ENCODE measurements at places on chromosomes 11 and 22.

DNA sequence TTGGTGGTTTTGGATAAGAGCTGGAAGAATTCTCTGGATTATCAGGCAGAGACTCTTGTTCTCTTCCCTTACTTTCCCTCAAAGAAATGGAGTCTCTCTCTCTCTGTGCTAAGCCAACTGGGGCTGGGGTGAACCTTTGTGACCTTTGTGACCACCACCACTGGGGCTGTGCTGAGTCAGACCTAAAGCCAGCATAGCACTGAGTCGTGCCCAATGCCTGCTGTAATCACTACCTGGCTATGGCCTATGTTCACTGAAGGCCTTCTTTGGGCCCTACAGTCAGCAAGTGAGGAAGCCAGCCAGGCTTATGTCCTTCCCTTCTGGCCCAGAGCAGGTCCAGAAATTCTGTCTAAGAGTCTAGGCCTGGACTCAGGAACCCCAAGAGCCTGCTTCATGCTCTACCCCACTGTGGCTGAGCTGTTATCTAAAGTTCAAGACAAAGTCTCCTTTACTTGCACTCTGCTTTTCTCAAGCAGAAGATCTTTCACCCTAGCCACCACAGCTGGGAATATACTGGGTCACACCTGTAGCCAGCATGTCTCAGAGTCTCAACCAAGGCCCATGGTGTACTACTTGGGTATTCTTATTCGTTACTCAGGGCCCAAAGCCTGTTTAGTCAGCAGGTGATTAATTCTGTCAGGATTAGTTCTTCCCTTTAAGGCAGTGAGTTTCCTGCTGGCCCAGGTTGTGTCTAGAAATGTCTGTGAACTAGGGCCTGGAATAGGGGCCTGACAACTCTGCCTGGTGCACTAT is 86.0 kb downstream of the EHF start:
- DNase-seq = no peak

- no peak for DNase-seq
These were observed 11.8 kb upstream of the SELENOH start for GRCh38 chr11:57729479-57729878.

DNA sequence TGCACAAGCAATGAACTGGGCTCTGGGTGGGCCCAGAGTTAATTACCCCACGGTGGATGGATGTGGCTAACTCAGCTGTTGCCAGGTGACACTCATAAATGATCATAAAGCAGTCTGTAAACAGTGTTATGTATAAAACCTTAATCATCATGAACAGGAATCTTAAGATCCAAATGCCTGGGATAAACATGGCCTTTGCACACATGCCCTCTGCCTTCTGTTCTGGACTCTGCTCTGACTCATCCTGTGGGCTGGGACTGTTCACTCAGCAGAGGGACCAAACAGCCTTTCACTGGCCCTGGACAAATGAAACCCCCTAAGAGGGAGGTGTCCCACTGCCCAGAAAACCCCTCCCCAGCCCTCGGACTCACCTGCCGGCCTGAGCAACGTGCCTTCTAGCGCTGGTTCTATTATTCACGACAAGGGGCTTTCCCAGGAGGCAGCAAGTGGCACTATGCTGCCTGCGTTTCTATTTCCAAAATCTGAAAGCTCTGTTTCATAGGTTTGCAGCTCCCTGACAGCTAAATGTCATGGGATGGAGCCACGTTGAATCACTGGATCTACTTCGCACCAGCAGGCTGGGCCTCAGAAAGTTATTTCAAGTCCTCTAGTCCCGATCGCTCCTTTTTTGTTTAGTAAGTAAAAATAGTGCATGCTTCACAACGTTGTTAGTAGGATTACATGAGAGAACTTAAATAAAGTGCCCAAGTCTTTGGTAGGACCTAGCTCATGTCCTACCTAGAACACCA is 53.0 kb downstream of the LARGE1 start:
- no peak for DNase-seq

- DNase-seq = no peak
These were observed 173.7 kb upstream of the DDI1 start for GRCh38 chr11:103862802-103863174.

GRCh38 chr22:31968022-31968421 is 23.7 kb downstream of the YWHAH start:
- no peak for DNase-seq

- DNase-seq = peak; percentile 81
These were observed 114.8 kb upstream of the NAV2 start for GRCh38 chr11:19597876-19598275.

DNA sequence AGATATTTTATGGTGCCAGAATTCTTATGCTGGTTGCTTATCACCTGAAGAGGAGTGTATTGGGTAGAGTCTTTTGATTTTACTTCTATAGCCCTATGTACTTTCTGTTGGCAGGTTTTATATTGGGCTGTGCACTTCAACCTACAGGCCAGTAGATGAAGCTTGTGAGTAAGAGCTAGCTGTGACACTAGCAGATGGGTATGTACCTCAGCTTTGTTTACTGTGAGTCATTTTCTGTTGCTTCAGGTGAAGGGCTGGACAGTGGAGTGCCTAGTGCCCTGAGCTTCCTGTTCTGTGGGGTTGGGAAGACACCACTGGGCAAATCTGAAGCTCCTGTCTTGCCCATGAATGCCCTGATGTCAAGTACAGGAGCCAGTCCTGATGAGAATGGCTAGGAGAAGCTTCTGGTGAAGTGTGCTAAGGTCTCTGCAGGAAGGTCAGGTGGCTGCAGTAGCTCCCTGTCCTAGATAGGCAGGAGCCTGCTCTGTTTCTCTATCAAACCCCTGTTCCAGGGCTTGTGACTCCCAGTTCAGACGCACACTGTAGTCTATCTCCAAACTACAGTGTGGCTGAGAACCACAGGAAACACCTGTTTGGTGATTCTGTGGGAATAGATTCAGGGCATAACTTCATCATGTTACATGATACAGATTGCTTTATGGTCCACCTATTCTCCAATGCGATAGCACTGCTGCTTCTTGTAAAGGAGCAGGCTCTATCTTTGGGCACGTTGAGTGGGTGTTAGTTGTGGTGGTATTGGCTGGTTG is 755.7 kb downstream of the KCNA4 start:
- peak; percentile 54 for DNase-seq

DNA sequence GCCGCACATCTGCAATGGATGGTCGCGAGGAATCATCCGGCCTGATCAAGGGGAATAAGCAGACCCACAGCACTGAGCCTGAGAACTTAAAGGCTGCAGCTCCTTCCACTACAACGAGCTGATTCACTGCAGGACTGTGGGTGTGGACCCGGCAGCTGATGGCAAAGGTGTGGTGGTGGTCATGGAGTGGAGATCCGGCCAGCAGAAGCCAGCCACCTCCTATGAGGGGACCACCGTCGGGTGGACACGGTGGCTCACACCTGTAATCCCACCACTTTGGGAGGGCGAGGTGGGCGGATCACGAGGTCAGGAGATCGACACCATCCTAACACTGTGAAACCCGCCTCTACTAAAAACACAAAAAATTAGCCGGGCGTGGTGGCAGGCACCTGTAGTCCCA is 66.4 kb downstream of the DGCR2 start:
- DNase-seq = no peak

DNA sequence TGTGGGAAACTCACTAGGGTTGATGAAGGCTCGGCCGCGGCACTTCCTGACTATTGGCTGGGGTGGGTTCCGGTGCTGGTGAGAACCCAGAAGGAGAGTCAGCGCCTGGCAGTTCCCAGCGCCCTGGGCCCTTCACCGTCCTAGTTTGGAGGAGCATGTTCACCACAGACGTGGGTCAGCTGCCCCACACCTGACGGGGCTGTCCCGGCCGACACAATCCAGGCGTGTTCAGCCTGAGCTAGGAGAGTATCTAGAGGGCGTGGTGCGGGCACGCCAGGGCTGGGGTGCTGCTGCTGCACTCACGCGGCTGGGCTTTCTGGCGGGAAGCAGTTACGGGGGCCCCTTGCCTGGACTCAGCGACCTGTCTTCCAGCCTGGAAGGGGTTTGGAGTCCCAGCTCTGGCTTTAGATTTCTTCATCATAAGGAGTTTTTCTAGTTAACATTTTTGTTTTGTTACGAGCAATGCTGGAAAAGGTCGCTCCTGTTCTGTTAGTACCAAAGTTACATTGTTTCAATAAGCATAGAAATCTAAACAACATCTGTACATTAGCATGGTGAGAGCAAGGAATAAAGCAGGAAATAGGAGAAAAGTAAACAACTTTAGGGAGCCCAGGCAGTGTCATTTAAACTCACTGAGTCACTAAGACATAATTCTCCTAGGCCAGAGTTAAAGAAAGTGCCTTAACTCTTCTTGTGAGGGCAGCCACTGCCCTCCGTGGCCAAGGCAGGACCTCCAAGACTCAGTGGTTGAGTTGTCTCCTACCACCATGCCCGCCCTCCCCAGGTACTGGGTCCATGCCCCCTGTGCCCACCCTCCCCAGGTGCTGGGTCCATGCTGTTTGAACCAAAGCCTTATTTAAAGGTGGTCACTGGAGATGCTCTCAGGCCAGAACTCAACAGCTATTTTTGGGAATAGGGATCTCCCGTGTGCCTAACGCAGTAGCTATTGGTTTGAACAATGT is 12.1 kb upstream of the ADORA2A start:
- DNase-seq = no peak

DNA sequence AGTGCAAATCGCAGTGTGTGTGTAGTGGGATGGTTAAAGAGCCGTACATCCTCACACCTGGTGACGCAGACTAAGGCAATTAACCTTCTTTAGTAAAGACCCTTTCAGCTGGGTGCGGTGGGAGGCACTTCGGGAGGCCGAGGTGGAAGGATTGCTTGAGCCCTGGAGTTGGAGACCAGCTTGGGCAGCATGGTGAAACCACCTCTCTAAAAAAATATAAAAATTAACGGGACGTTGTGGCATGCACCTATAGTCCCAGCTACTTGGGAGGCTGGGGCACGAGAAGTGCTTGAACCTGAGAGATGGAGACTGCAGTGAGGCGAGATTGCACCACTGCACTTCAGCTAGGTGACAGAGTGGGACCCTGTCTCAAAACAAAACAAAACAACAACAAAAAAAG is 31.5 kb downstream of the ZBTB16 start:
- DNase-seq = no peak

All from trophoblast cell (in vitro differentiated cells and primary cell).